Caudate nucleus (tissue), 63 donors: ENCODE measurements at places on chromosomes 13 and 19.

DNA sequence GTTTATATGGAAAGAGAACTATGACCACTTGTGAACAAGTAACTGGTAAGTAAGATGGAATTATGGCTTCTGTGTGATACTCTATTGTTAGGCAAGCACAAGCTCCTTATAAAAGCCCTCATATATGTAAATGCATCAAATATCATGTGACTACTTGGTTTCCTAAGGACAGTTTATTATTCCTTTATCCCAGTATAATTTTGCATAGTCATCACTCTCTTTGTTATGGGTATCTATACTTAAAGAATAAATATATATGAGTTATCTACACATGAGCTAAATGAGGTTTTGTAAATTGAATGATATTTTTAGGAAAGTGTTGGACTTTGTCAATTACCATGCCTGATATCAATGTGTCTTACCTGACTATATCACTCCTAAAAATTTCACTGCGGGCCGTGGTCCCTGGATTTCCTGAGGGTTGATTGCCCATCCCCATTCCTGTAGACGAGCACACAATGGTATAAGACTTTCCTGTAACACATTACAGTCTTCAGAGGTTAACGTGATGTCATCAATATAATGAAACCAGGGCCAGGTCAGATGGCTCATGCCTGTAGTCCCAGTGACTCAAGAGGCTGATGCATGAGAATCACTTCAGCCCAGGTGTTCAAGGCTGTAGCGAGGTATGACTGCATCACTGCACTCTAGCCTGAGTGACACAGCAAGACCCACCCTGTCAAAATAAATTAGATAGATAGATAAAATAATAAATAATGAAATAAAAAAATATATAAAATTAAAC lies 20.7 kb downstream of the ZNF844 start:
- DNase-seq, result no peak

DNA sequence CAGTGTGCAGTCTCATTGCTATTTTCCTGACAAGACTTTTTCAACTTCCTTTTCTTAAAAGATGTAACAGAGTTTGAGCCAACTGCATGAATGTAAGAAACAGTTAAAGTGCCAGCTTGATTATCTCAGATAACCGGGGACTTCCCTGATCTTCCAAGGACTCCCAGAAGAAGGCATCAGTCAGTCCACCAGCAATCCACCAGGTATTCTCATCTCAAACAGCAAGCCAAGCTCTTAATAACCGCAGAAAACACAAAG lies 350.1 kb downstream of the LIG4 start:
- no peak for DNase-seq

DNA sequence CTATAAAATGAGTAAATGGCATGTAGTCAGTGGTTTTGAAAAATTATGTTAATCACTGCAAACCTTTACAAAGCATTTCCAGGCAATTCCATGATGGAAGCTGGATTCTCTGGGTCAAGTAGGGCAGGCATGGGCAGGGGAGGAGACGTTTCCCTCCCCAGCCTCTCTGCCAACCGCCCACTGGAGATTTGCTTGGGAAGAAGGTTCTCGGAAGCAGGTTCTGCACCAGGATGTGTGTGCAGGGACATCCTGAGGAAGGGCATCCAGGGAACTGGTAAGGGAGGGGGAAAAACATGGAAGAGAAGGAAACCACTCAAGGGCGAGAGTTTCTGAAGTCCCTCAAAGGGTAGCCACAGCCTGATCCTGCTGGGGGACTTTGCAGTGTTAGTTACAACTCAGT lies 469.1 kb downstream of the TSHZ3 start:
- no peak for DNase-seq

DNA sequence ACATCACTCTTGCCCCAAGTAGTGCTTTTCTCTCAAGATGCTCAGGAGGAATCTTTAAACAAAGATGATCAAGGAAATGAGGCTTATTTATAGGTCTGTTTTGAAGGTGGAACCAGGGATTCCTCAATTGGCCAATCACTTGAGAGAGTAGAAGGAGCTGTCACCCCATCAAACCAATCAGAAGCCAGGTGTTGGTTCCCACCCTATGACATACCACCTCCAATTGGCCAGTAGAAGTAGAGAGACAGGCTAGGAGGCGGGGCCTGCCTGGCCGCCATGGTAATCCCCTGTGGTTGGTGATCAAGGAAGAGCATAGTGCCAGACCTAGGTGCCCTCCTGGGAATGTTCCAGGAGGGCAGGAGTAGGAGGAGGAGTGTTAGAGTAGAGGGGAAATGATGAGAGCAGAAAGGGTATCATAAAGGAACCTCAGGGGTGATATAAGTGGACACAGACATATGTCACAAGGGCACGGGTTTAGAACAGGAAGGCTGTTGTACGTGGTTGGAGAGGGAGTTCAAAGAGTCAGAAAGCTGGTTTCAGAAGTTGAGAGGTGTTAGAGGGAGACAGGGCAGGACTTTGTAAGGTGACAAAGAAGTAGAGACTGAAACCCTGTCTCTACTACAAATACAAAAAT lies 10.5 kb downstream of the PMIS2 start:
- no peak for DNase-seq

- no peak for DNase-seq
Measured at GRCh38 chr13:112703449-112704284, 13.8 kb downstream of the ATP11A start.

DNA sequence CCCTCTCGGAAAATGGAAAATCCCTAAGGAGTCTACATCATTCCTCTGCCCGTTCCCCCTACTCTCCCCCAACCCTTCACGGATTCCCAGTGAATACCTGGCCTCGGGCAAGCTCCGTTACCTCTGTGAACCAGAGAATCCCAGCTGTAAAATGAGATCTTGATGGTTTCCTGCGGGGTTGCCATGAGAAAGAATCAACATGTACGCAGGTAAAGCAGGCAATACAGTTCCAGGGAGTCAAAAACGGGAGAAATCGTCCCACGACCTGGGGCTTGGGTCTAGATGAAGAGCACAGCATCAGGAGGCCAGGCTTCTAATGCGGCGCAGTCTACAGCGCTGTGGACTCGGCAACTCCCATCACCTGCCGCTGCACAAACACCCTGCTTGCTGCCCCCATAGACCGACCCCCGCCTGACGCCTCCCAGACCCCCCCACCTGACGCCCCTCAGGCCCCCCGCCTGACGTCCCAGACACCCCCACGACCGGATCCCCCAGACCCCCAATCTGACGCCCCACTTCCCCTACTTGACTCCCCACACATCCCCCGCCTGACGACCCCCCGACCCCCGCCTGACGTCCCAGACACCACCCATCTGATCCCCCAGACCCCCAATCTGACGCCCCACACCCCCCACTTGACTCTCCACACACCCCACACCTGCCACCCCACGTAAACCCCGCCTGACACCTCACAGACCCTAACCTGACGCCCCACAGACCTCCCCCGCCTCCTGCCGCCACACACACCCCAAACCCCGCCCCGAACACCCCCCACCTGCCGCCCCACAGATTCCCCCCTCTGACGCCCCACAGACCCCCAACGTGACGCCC lies 680 bp downstream of the LIG4 start:
- DNase-seq, result no peak

DNA sequence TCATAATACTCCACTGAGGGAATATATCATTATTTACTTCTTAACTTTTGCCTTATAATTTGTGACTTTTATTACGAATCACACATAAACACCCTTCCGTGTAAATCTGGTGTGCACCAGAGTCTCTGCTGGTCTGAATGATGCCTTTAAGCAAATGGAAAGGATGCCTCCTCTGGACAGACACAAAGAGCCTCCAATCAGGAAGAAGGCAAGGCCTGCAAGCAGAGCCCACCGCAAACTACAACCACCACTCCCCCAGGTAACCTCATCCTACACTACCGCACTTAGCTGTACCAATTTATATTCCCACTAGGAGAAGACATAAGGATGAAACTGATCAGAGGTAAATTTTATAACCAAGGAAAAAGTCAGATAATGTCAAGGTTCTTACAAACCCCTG lies 137.6 kb downstream of the KLF12 start:
- no peak for DNase-seq
